Left ventricle myocardium inferior (tissue), 1 donor: ENCODE measurements at places on chromosomes 12 and 14.

DNA sequence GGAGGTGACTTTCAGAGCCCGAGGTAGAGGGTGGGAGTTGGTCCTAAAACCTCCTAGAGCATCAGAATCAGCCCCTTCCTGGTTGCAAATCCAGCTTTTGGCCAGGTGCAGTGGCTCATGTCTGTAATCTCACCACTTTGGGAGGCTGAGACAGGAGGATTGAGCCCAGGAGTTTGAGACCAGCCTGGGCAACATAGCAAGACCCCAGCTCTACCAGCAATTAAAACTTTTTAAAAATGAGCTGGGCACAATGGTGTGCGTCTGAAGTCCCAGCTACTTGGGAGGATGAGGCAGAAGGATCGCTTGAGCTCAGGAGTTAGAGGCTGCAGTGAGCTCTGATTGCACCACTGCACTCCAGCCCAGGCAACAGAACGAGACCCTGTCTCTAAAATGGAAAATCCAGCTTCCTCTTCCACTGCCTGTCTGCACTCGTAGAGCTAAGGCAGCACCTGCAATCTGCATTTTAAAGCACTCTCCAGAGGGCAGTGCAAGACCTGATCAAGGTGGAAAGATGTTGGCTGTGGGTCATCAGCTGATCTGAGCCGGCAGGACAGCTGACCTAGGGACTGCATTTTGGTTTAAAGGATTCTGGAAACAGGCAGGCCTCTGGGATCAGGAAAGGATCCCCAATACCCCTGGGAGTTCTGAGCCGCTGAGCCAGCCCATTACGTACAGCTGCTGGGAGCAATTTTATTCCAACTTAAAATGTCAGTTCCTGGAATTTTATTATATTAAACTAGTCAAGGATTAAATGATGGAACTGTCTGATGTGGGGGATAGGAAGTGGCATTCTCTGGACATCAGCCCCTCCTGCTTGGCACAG, 1.8 kb upstream of the TESC start:
- no peak for DNase-seq

DNA sequence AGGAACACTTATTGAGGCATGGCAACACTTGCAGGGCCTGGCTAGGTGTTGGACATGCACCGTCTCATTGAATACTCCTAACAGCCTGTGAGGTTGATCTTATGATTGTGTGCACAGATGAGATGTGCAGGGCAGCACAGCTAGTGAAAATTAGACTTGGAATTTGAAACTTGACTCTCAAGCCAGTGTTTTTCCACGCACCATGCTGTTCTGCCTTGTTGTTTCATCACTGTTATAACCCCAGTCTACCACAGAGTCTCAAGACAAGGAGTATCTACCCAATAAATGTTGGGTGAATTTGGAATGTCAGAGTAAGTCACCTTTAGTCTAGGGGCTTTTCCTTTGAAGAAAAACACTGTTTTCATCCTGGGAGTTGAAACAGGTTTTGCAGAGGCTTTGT, 55.8 kb upstream of the LRIG3 start:
- DNase-seq = no peak

DNA sequence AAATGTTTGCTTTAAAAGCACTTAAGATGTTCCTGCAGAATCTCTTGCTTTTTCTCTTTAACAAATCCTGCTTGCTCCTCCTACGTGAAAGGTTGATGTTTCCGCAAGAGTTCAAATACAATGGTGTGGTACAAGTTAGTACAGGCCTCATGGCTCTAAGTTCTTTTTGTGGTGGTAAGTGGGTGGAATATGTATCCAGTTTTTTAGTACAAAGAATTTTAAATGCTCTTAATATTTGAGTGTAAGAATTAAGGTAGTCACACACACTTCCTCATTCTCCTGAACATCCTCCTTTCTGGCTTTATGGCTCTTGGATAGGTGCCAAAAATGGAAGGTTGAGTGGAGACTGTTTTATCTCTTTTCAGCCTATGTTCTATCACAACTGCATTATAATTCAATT, 1.8 kb downstream of the OTOGL start:
- no peak for DNase-seq

DNA sequence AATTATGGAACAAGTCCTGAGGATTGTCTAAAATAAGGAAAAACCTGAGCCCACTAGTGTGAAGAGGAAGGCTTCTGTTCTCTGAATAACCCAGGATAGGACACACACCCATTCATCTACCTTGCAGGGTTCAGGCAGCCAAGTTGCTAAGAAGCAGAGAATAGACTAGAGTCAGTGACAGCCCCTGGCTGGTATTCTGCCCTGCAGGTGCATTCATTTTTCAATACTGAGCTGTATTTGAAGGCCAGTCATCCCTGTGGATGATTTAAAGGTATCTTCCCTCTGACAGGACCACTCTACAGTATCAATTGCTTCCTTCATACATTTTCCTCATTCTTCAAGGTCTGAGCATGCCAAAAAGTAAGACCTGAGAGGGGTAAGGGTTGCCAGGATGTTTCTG, 22.9 kb downstream of the WNT5B start:
- DNase-seq = no peak

DNA sequence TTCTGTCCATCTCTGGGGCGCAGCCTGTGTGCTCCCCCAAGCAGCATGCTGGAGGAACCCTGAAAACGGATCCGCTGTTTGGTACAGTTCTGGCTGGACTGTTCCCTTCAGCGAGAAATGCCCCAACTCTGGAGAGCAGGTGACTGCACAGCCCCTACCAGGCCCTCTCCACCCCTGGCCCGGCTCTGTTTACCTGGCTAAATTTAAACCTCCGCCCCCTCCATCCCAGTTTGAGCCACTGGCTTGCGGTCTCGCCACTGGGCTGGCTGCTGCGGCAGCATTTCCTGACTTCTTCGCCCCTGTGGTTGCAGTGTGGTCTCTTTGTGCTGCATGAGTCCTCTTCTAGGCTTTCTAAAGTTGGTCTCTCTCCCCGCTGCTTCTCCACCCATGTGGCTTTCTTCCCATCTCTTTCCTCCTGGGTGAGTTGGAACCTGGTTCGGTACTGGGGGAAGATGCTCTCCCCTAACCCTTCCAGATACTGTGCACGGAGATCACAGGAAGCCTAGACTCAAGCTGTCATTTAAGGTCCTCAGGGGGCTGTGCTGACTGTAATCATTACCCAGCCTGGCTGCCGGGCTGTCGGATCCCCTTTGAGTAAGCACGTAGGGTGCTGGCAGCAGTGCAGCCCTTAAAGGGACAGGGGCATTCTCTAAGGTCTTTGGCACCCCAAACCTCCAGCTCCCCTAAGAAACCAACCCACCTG, 60.6 kb downstream of the FBXL14 start:
- no peak for DNase-seq

GRCh38 chr14:35124127-35124526, 1.8 kb downstream of the PRORP start:
- no peak for DNase-seq

DNA sequence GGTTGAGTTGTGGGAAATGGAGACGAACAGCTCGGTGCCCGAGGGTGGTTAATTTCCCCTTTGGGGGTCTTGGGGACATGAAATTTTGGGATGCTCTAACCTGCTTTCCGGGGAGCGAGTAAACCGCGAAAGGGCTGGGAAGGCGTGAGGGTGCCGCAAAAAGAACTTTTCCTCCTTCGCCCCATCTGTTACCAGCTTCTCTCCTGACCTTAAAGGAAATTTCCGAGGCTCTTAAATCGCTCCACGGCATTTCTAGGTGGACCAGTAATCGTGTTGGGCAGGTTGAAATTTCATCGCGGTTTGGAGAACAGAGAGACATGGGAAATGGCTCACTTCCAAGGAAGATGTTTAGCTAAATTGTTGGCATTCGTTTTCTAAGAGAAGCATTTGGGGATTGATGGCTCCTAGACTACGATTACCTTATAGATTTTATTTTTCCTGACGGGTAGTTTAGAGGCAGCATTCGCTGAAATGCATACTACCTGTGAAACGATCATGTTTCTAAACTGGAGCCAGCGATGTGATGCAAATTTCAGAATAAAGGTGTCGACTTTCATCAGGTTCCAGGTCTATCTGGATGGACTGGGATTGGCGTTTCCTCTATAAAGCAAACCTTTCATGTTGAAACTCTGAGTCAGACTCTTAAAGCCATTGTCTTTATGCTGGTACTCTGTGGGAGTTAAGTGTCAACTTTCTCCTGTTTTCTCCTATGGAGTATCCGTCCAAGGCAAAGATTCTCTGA, 414.5 kb downstream of the PCNX1 start:
- DNase-seq = no peak

- no peak for DNase-seq
Observed at GRCh38 chr12:14418451-14418890, 53.0 kb downstream of the ATF7IP start.

- DNase-seq = peak; percentile 18
Observed at GRCh38 chr12:96501133-96501761, 11.9 kb downstream of the CFAP54 start.

- no peak for DNase-seq
Observed at GRCh38 chr12:57739914-57740538, 1.5 kb upstream of the AGAP2 start.

DNA sequence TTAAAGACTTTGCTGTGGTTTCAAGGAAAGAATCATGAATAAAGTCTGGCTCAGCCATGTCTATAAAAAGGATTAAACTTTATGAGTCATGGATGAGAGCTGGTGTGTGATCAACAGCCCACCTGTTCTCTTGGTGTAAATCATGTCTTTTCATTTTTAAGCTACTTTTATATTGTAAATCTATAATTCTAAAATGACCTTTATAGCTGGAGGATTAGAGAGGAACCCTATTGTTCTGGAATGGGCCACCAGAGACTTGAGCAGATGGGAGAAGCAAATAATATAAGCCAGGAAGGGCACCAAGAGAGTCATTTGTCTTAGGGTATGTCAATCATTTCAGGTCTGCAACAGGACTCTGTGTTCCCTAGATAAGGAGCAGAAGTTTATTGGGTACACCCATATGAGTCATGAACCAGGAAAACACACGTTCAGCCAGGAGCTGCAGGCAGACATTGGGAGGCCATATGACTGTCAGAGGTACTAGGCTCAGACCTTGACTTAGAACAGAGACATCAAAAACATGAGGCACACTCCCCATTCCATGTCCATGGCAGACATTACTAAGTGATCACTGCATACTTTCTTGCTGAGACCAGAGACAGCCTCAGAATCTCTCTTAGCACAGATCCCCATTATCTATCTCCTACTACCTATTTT, 49.3 kb downstream of the NDUFA12 start:
- no peak for DNase-seq

GRCh38 chr12:87120440-87120839, 864.2 kb upstream of the MGAT4C start:
- DNase-seq = no peak

DNA sequence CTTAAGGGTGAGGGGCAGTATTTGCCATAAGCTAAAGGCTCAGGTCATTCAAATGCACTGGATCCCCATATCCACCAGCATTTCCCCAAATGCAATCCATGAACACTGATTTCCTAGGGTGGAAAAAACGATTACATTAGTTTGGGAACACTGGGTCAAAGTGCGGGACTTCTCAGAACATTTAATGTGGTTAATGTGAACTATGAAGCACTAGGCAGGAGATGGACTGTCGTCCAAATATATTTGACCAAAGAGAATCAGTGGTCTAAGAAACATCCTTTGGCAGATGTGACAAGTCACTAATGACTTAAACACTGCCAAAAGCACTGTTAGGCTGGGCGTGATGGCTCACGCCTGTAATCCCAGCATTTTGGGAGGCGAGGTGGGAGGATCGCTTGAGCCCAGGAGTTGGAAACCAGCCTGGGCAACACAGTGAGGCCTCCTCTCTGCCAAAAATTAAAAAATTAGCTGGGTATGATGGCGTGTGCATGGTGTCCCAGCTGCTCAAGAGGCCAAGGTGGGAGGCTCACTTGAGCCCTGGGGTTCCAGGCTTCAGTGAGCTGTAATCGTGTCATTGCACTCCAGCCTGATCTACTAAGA, 205.4 kb downstream of the CALM1 start:
- DNase-seq = no peak

- peak; percentile 68 for DNase-seq
Observed at GRCh38 chr14:73245480-73246325, 8.4 kb downstream of the PAPLN start.

DNA sequence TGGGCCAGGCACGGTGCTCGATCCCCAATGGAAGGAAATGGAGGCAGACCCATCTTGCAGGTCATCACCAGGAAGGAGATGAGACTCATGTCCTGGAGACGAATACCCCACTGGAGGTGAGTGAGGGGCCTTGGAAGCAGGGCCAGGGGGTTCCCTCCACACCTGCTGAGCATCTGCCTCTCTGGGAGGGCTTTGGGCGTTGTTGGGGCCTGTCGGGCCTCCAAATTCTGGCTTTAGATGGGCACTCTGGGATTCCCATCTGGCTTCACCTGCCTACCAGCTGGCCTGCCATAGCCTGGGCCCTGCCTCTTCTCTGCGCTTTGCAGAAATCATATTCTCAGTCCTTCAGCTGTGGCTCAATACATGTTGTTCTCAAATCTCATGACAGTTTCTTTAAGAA, 13.9 kb downstream of the RTL1 start:
- peak; percentile 5 for DNase-seq

- DNase-seq = no peak
Observed at GRCh38 chr12:12378616-12379015, 21.7 kb downstream of the BORCS5 start.

DNA sequence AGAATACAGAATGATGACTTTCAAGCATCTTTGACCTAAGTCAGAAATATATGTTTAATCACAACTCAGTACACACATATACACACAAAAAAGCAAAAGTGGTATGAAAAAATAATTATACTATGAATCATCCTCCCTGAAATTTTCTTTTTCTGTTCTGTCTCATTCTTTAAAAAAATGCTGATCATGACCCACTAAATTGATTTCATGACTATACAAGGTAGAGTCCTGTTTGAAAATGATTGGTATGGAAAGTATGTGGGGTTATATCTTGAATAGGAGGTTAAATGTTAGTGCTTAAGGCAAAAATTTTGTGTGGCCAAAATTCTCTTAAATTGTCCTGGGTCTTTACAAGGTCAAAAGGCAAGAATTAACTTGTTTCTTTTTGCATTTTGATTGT, 80.4 kb downstream of the SUDS3 start:
- DNase-seq = no peak

GRCh38 chr12:131799828-131800593, 28.2 kb upstream of the MMP17 start:
- no peak for DNase-seq

GRCh38 chr12:54351341-54351740, 12.9 kb downstream of the GPR84 start:
- DNase-seq = no peak

- DNase-seq = peak; percentile 56
Observed at GRCh38 chr14:91252871-91253794, 8.6 kb upstream of the GPR68 start.

- no peak for DNase-seq
Observed at GRCh38 chr12:32069071-32069470, 37.6 kb upstream of the BICD1 start.
